ENCODE measurements at places on chromosomes 12 and 14. TPM values are rescaled to one million over a fixed set of nuclear protein-coding genes. Genes with fewer than 3 reads are reported as not detected.

Gene C12orf50
- 0.07 TPM for total RNA-seq

Gene TEX52
- 0.17 TPM for total RNA-seq

Gene SLC25A47
- not detected for total RNA-seq

Gene RTN1
- not detected for total RNA-seq

Gene AICDA
- total RNA-seq: not detected

Data from activated T-helper 1 cell treated with anti-CD3 and anti-CD28 coated beads, Interleukin-12 subunit alpha, Interleukin-12 subunit beta, Interleukin-2, Interleukin-4 antibody, amounts not matched to agents 30 ng/mL and 10 ng/mL and 1 ng/mL, durations not matched to agents 14 hours and 24 hours and 36 hours (primary cell).